Kidney (tissue), 22 donors: ENCODE measurements at places on chromosomes 6 and 20.

- DNase-seq: no peak
Measured at GRCh38 chr6:7649037-7649810, 59.2 kb downstream of the SNRNP48 start.

DNA sequence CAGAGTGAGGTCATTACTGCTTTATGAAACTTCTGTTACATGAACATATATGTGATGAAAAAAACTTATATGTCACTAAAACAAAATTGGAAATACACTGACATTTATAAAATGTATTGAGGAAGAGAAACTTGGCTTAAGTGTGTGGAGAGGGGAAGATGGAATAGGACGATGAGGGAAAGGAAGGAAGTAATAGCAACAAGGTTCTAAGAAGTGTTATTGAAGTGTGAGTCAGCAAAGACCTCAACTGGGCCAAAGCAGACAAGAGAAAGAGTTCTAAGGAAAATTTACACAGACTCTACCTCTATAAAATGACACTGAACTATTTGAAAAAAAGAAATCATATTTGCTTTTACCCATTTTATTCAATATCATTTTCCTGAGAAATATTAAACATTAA is 38.3 kb downstream of the SNX3 start:
- DNase-seq: no peak

DNA sequence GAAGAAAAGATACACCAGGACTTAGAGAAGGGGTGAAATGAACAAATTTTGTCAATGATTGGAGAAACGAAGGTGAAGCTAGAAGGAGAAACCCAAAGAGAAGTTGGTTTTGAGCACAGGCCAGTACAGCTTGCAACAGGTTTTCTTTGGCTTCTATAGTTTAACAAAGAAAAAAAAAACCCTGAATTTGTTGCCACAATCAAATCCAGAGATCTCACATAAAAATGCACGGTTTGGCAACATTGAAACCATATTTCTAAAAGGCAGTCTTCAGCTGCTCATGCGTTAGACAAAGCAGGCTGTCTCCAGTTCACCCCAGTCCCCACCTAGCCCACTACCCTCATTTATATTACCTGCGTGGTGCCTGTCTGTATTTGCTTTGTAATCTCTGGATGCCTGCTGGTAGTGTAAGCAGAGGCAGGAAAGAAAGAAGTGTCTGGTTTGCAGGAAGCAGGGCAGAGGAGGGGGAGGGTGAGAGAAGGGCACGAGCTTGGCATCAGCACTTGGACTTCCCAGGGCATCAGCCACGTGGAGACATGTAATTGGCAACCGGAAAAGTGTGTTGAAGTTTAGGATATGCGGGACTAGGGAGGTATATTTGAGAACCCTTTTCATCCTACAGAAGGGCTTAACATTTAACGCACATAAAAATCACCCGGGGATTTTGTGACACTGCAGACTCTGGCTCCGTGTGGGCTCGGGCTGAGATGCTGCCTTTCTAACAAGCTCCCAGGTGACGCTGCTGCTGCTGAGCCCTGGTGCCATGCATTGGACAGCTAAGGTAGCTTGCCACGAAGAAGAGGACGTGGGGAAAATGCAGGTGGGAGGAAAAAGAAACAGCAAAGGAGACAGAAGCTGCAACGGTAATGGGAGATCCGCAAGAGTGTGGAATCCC is 14.4 kb downstream of the PFDN4 start:
- DNase-seq: no peak

- DNase-seq: no peak
Measured at GRCh38 chr6:93964321-93964720, 545.0 kb upstream of the EPHA7 start.

DNA sequence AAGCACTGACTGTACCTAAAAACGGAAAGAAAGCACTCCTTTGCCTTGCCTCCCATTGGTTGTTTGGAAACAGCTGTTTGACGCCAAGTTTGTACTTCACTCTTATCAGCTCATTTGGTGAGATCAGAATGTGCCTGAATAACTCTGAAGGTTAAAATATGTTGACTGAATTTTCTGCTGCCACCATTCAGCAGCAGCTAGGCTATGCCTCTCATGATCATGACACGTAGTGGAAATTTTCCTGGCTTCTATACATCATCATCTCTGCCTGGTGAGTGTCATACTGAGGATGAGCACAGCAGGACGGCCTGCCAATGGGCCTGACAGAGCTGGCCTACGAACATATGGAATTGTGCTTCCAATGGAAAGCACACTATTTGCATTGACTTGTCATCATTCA is 704.9 kb upstream of the CITED2 start:
- DNase-seq: no peak

- DNase-seq: peak; percentile 74
Measured at GRCh38 chr6:154537511-154538325, 27.2 kb upstream of the CNKSR3 start.

DNA sequence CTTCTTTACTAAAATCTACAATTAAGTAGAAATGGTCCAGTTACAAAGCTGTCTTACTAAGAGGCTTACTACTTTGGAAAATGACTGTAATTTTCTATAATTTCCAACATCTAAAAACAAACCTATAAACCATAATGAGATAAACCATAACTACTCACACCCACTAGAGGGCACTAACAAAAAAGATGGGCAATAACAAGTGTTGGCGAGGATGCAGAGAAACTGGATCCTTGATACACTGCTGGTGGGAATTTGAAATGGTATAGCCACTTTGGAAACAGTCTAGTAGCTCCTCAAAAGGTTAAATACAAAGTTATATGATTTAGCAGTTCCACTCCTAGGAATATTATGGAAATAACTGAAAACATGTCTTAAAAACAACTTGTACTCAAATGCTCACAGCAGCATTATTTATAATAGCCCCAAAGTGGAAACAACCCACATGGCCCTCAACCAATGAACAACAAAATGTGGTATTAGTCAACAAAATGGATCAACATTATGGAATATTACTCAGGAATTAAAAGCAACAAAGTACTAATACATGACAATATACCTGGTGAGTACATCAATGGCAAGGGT is 50.6 kb downstream of the GJA10 start:
- DNase-seq: no peak

DNA sequence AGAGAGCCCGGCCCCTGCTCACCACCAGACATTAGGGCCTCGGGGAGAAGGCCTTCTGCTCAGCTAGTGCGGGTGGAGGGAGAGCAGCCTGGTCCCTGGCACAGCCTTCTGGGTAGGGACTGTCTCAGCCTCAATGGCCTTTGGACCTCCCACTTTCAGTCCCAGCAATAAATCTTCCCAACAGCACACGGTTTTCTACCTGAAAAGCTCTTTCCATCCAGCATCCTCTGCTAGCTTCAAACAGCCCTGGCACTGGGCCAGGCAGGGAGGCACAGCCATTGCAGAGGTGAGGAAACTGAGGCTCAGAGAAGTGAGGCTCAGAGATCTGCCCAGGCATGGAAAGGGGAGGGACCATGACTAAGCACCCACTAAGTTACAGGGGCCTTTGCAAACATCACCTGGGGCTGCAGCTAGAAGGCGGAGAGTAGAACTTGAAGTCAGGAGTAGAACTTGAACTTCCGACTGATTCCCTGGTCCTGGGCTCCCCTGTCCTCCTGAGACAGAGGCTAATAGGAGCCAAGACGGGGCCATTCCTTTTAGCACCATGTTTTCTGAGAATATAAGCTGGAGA is 43.9 kb upstream of the NOL4L start:
- no peak for DNase-seq

DNA sequence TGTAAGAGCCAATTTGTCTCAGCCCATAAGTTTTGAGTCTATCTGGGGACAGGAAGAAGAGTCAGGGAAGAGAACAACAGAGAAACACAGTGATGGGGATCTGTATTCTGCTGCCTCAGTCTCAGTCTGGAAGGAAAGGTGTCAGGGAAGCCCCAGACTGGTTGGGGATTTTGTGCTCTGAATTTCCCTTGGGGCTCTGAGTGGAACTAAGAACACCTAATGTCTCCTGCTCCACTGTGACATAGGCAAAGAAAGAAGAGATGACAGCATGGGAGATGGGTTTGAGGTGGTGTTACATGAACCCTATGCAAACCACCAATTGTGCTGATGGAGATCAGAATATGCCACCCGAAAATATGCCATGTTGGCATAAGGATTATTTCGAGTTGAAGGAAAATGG is 139.5 kb upstream of the MYLIP start:
- DNase-seq: no peak

DNA sequence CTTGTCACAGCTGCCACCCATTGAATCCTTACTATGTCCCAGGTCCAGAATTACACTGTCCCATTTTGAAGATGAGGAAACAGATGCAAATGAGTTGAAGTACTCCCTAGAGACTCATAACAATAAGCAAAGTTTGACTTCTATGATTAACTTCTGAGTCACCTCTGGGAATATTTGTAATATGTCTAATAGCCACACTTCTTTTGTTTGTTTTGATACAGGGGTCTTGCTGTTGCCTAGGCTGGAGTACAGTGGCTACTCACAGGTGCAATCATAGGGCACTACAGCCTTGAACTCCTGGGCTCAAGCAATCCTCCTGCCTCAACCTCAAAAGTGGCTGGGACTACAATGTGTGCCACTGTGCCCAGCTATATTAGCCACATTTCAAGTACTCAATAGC is 11.4 kb upstream of the SOX12 start:
- no peak for DNase-seq

DNA sequence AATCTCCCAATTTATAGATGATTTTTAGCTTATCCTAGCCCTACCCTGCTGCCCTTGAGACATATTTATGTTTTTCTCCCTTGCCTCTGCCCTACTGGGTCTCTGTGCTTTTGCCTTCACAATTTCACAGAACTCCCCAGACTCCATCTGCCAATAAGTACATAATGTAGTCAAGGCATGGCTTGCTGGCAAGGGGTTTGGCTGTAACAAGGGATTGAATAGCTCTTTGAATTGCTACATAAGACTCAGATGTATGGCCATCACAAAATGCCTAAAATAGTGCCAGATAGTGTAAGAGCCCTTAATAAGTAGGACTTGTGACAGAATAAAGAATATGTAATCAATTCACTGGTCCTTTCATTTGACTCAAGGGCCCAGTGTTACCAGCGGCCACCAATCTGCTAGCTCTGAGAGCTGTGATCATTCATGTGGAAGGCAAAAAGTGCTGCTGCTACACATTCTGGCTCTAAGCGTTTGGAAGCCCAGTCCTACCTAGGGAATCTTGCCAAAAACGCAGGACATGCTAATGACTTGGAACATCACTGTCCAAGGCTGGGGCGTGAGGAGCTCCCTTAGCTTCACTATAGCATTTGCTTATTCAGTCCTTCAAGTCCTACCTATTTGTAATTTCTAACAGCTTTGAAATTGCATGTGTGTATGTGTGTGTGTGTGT is 20.5 kb downstream of the CLVS2 start:
- no peak for DNase-seq

GRCh38 chr20:58991715-58992114 is 10.7 kb downstream of the NELFCD start:
- DNase-seq: no peak

GRCh38 chr20:10603971-10604864 is 69.6 kb downstream of the JAG1 start:
- no peak for DNase-seq

- peak; percentile 90 for DNase-seq
Measured at GRCh38 chr20:6767536-6768227, at the start of gene BMP2. TSS of gene BMP2 (plus strand) at chr20:6767686. CDS start at chr20:6770127, 2,441 bp downstream.

GRCh38 chr6:13282393-13283069 is 45.8 kb downstream of the TBC1D7 start:
- no peak for DNase-seq

GRCh38 chr6:125255201-125255600 is 46.6 kb downstream of the HDDC2 start:
- DNase-seq: no peak

- no peak for DNase-seq
Measured at GRCh38 chr6:124714728-124715127, 247.5 kb upstream of the RNF217 start.

DNA sequence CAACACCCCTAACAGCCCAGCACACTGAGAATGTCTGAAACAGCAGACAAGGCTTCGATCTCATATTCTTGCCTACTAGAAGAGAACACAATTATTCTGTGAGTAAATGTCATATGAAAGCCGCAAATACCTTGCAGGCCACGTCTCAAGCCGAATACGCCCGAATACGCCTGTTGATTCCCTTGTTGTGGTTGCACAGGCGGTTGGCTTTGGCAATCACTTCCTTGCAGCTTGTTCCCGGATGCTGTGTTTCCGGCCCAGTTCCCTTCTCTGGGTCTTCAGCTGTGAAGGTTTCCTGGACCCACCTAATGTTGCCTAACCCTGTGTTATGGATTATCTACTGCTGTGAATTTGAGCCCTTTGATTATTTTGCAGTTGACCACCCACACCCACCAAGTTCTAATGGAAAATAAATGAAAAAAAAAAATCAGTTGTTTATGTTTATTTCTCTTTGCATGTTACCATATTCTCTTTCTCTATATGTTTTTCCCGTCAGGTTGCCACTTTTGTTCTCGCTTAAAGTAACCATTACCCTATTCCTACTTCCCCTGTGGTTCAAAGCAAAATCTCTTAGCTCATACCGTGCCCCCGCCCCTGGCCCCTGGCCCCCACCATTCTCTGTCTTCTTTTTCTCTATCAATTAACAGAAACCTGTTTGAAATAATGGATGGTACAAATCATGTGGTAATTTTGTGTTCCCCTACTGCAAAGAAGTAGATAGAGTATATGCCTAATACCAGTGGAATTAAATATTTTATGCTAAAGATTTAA is 172.4 kb downstream of the ADGB start:
- peak; percentile 40 for DNase-seq

DNA sequence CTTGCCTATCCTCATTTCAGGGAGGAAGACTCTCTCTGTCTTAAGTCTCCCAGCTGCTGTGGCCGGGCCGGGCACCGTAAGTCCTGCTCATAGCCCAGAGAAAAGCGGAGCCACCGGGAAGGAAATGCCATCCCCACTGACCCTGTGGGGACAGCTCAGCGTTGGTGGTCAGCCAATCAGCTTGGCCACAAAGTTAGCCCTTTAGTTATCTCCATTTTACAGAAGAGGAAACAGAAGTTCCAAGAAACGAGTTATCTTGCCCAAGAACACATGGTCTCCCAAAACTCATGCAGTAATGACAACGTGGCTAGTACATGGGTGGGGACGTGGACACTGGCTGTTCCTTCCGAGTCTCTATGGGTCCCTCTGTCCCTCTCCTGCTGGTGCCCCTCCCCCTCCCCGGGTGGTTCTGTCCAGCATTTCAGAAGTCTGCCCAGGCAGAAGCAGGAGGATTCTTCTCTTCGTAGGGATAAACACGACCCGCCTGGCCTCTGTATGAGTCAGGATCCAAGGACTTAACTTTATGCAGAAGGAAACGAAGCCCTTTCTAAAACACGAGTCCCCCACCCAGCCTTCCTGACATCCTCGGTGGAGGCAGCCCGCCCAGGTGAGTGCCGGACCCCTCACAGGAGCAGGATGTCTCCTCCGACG is 273.8 kb downstream of the CDH4 start:
- peak; percentile 14 for DNase-seq

GRCh38 chr6:130675072-130675471 is 152.1 kb upstream of the SMLR1 start:
- no peak for DNase-seq

- DNase-seq: no peak
Measured at GRCh38 chr6:158626360-158627167, 18.0 kb downstream of the DYNLT1 start.

- DNase-seq: no peak
Measured at GRCh38 chr20:6599876-6600735, 167.4 kb upstream of the BMP2 start.
